ENCODE measurements at places on chromosomes 7 and 10. TPM values are rescaled to one million over a fixed set of nuclear protein-coding genes. Genes with fewer than 3 reads are reported as not detected.

GRCh38 chr7:154886591-154886990 is 116.3 kb downstream of the PAXIP1 start:
- no peak for DNase-seq

- no peak for DNase-seq
Observed at GRCh38 chr10:69218831-69219230, 1.3 kb upstream of the HKDC1 start.

Gene PARD3
- total RNA-seq = 78.2 TPM

- DNase-seq = no peak
Observed at GRCh38 chr10:126930131-126930882, 25.1 kb downstream of the DOCK1 start.

GRCh38 chr10:123109466-123109865 is 26.3 kb upstream of the HMX3 start:
- DNase-seq = peak; percentile 58

DNA sequence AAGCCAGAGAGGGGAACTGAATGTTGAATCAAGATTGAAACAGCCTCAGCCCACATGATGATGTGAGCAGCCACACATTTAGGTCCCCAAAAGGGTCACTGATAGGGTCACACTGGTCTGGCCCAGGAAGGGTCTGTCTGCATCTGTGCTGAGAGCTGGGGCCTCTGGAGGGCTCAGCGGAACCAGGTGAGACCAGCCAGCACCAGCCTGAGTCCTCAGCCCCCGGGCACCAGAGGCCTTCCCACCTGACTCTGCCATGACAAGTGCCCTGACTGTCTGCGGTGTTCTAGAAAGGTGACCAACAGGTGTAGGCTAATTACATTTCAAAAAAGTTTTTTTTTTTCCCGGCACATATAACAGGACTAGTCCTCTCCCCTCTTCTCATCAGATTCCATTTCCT is 76.2 kb downstream of the WDR11 start:
- DNase-seq = no peak

DNA sequence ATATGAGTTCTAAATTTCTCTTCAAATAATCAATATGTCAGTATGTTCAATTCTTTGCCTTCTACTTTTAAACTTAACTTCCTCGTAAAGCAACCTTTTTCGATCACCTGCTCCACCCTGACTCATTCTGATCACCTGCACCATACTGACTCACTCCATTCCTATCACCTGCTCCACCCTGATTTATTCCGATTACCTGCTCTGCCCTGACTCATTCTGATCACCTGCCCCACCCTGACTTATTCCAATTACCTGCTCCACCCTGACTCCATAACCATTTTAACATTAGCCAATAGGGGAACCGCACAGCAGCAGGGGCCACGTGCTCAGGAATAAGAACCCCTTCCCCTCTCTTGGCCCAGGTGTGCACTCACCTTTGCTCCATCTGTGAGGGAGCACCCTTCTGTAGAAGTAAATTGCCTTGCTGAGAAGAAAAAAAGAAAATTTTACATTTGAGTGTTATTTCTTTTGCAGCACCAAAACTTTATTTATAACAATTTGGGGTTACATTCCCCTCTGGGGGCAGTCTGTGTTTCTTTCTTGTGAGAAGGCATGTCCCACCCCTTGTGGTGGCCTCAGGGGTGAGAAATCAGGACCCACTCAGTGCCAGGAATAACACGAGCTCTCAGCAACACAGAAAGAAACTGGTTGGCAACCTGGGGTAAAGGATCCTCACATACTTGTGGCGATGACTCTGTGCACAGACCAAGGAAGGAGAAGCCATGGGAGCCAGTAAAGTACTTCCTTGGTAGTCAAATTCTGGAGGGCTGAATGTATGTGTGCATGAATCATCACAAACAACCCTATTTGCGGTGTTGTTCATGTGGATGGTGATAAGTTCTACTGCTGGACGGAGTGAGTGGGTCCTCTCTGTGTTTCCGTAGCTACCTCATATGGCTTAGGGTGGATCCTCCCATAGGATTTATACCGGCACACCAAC is 29.4 kb upstream of the PPP1R9A start:
- DNase-seq = peak; percentile 8

All from bronchial epithelial cell (primary cell).